ENCODE measurements at places on chromosomes 12 and 14. TPM values are rescaled to one million over a fixed set of nuclear protein-coding genes. Genes with fewer than 3 reads are reported as not detected.

- no peak for DNase-seq
These were observed 365.0 kb downstream of the CCER1 start for GRCh38 chr12:90589956-90590355.

- DNase-seq = no peak
These were observed 119.6 kb downstream of the GCH1 start for GRCh38 chr14:54782751-54783659.

DNA sequence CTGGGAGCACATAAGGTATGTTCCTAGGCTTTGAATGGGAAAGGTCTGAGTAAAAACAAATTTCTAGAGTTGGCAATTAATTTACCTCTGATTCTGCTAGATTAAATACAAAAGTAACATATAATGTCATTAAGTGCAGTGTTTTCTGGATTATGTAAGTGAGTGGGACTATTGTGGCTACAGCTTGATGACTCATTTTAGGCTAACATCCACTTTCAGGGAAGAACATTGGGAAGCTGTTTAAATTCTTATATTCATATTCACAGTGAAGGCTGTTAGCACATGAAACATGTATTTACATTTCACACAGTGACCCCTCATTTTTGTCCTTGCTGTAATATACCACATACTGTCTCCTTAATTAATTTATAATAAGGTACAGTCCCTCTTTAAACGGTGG, 13.2 kb upstream of the BMAL2 start:
- no peak for DNase-seq

Gene DUSP6
- 37.6 TPM for total RNA-seq

DNA sequence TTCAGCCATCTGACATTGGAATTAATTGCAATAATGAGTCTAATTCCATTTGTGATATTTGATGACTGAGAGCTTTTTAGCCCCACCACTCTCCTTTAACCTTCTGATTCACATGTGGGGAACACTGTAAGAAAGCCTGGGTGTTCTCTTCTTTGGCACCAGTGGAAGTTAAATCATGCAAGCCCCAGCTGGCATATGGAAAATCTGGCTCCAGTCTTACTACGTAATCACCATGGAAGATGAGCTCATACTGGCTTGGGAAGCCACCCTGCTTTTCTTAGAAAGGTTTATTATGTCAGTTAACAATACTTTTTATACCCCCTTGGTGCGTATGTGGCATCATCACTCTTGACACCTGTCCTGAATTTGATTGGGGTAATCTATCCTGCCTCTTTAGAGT, 479.3 kb downstream of the SLC16A7 start:
- no peak for DNase-seq

Gene HOXC6
- 2.7 TPM for total RNA-seq

Gene VASH1
- total RNA-seq = 0.86 TPM

GRCh38 chr14:68216079-68216478, 396.5 kb downstream of the RAD51B start:
- no peak for DNase-seq

Gene MYL2
- not detected for total RNA-seq

DNA sequence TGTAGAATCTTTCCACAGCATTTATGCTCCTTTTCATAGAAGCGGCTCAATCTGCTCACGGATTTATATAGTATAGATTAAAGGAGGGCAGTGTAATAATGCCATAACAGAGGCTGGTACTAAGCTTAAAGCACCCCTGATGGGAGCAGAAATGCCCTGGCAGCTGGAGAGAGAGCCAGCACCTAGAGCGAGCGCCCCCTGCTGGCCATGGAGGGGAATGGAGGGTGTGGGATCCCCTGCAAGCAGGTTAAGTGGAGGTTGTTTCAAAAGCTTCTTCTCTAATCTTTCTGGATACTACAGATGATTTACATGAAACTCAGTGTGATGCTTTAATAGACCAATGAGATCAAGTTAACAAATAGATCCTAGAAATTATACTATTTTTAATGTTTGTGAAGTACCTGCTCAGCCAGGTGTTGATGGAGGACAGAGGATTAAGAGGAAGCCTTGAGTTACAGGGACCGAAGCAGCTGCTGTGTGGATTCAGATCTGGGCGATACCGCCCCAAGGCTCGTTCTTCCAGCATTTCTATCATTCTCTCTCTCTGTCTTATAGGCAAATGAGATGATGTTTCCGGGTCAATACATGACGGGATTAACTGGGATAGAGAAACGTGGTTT, 1519.3 kb upstream of the TMEM132C start:
- DNase-seq = no peak

DNA sequence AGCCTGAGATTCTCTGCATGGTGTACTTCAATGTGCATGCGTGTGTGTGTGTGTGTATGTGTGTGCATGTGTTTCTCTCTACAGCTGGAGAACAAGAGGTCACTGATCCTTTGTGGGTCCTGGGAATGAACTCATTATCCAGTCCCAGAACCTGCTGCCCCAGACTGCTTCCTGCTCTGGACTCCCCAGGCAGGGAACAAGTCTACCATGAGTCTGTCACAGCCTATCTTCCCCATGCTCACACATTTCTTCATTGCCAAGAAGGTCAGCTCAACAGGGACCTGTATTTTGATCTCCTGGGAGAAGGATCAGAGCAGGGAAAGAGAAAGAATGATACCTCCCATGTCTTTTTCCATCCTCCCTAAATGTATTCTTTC, 2.9 kb upstream of the AGAP2 start:
- DNase-seq = peak; percentile 74

DNA sequence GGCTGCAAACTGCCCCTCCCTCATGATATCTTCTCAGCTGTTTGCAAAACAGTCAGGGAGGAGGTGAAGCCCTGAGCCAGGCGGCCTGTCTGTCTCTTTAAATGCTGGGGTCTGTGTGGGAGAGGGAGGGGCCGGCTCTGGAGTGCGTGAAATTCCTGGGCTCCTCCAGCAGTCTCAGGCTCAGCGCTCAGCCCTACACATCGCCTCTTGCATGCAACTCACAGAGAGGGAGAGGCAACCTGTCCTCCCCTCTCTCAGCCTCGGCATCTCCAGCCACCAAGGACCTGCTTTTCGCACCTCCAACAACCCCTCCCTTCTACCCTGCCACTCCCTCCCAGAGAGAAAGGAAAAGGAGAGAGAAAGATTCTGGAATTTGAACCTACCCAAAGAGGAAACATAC, at the start of gene NRXN3:
Gene NRXN3 (plus strand): TSS at position 171 of the 400 bp plus-strand sequence. CDS start 72,721 bp downstream, outside the sequence.
- peak; percentile 80 for DNase-seq

GRCh38 chr12:25894759-25895158, 63.7 kb upstream of the RASSF8 start:
- no peak for DNase-seq

DNA sequence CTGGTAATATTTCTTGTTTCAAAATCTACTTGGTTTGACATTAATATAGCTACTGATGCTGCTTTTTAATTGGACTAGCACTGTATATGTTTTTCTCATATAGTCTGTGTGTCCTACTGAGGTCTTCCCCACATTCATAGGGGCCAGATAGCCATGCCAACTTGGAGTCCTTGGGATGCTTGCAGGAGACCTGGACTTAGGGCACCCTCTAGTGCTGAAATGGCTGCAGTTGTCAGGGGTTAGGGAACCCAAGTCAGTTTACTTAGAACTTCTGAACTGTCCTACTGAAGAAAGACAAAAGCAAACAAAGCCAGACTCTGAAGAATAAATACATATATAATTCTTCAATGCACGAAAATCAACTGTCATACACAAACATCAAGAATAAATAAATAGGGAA, 279.9 kb upstream of the SYT1 start:
- DNase-seq = no peak

GRCh38 chr12:127594351-127594970, 672.5 kb upstream of the TMEM132C start:
- DNase-seq = no peak

DNA sequence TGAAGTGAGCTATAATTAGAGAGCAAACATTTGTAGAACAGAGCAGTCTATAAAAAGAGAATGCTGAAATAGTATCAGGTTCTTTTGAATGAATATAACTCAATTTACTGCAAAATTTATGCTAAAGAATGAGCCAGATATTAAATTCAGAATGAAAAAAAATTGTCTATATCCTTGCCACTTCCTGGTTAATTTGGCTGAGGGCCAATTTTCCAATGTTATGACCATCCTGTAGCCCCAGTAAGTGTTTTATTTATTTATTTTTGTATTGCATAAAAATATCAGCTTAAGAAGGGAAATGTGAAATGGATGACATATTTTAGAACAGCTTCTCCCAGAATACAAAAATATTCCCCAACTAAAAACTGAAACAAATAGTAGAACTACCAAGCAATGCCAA, 263.4 kb downstream of the SOX5 start:
- DNase-seq = no peak
